A549 treated with GW870086 at 1 μM for 4 hours (cell line): ENCODE measurements at places on chromosomes 5 and 9. TPM values are rescaled to one million over a fixed set of nuclear protein-coding genes. Genes with fewer than 3 reads are reported as not detected.

Gene DRD1
- total RNA-seq, result 0.13 to 0.23 TPM (median 0.17 TPM) in 5 replicates

Gene GARNL3
- total RNA-seq, result 1.5 to 3.7 TPM (median 2.9 TPM) in 5 replicates

Gene PCDHGB3
- total RNA-seq, result 0.16 to 0.31 TPM (median 0.22 TPM) in 5 replicates

Gene NIPAL4
- total RNA-seq, result 13.0 to 19.3 TPM (median 16.4 TPM) in 5 replicates

Gene SH3RF2
- total RNA-seq, result 2.5 to 3.8 TPM (median 3.6 TPM) in 5 replicates

Gene TIMD4
- total RNA-seq, result 0.48 to 1.3 TPM (median 0.90 TPM) in 5 replicates

Gene FCN1
- not detected in 5 replicates for total RNA-seq

Gene TLX3
- not detected in 5 replicates for total RNA-seq

Gene ANGPTL2
- not detected in 5 replicates for total RNA-seq

Gene SLC34A3
- total RNA-seq, result 0.06 to 0.17 TPM (median 0.11 TPM) in 5 replicates

Gene SLC26A2
- 34.5 to 56.7 TPM (median 50.3 TPM) in 5 replicates for total RNA-seq

Gene TRIM32
- total RNA-seq, result 20.5 to 23.6 TPM (median 23.0 TPM) in 5 replicates

Gene ECSCR
- total RNA-seq, result 0.29 TPM in 1 of 5 replicates, not detected in the others

Gene PLPP6
- total RNA-seq, result 8.0 to 11.5 TPM (median 11.0 TPM) in 5 replicates

Gene ALDH7A1
- 64.0 to 76.9 TPM (median 76.0 TPM) in 5 replicates for total RNA-seq

Gene CRB2
- total RNA-seq, result 0.06 to 0.18 TPM (median 0.09 TPM) in 5 replicates

Gene IFNK
- not detected in 5 replicates for total RNA-seq

Gene FCN2
- not detected in 5 replicates for total RNA-seq

Gene NDUFB6
- 106 to 124 TPM (median 111 TPM) in 5 replicates for total RNA-seq

Gene UBE2QL1
- 0.11 to 0.23 TPM (median 0.20 TPM) in 5 replicates for total RNA-seq
